ENCODE measurements at places on chromosomes 12 and 14.

- no peak for DNase-seq
Measured at GRCh38 chr12:4143896-4144295, 129.7 kb upstream of the CCND2 start.

DNA sequence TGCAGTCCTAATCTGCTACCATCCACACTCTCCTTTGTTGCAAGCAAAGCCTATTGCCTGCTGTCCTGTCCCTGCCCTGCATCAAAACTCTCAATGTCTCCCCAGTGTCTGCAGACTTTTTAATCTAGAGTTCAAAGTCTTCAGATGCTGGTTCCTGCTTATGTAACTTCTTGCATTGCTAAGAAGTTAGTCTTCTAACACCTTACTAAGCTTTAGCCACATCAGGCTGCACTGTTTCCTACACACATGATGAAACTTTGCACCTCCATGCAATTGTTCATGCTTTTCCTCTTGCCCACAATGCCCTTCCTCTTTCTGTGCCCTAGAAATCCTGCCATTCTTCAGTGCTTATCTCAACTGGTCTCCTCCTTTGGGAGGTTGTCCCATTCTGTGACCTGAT is 16.2 kb upstream of the DICER1 start:
- DNase-seq = no peak

GRCh38 chr12:68428211-68428610 is 96.0 kb upstream of the MDM1 start:
- no peak for DNase-seq

DNA sequence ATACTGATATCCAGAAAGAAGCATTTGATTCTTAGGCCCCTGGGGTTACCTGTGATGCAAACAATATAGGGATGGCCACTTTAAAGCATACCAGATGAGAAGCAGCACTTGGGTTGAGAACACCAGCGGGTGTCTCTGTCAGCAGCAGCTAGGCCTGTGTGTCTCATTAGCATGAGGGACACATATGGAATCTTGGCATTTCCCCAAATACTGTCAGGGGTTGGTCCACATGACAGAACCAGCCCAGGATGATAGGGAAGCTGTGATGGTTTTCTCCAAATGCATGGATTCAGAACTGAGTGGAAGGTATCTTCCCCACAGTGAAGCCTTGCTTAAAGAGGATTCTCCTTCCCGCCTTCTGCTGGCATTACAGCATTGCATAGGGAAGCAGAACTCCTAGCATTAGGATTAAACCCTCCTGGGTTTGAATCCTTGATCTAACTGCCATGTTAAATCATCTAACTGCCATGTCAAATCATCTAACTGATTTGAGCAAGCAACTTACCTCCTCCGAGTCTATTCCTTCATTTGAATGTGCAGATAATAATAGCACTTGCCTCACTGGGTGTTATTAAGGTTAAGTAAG is 111.5 kb upstream of the WSCD2 start:
- no peak for DNase-seq

DNA sequence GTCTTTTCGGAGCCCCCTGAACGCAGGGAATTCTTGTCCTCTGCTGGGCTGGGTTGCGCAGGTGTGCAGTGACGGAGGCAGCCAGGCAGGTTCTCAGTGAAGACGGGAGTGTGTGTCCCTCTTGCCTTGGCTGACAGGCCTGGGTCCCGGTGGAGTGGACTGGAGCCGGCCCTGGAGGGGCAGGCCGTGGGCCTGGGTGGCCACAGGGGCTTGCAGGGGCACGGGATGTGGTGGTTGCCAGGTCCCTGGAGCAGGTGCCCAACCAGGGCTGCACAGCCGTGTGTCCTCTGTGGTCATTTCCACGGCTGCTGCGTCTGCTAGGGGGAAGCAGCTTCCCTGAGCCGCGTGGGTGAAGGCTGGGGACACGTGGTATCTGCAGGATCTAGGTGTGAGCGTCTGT is 79.8 kb downstream of the ADGRD1 start:
- DNase-seq = no peak

DNA sequence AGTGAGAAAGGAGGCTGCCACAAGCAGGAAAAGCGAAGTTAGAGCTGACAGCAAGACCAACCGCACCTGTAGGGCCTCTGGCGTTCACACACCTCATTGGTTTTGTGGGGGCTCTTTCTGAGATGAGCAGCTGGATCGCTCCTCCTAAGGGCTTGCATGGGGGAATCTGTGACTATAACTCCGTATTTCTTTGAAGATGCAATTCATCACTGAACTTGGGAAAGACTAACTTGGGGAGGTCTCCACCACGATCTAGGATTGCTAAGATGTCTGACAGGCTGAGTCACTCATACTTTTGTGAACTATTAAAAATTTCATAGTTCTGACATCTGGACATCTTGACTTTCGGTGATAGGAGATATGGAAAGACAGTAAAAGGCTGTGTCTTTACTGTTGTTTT is 173.6 kb downstream of the ETV6 start:
- no peak for DNase-seq

GRCh38 chr14:99034711-99035171 is 237.3 kb downstream of the BCL11B start:
- no peak for DNase-seq

DNA sequence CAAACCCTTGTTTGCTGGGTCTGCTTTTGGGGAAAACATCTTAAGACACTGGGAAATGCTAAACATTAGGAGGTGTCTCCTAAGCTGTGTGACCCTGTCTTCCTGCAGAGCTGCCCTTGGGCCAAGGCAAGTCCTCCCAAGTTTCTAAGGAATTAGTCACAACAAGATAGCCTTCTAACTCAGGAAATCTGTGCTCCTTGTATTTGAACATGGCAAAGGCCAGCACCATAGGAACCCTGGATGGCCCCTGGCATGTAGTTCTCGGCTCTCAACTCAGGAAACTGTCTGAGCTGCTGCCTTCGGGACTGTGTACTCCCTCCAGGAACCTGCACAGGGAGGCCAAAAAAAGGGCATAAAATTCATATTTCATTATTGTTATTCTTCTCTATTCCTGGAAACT is 37.6 kb upstream of the LTBP2 start:
- no peak for DNase-seq

GRCh38 chr14:92892589-92892988 is 30.4 kb upstream of the CHGA start:
- no peak for DNase-seq

- no peak for DNase-seq
Measured at GRCh38 chr14:64217308-64217707, 76.9 kb downstream of the ESR2 start.

DNA sequence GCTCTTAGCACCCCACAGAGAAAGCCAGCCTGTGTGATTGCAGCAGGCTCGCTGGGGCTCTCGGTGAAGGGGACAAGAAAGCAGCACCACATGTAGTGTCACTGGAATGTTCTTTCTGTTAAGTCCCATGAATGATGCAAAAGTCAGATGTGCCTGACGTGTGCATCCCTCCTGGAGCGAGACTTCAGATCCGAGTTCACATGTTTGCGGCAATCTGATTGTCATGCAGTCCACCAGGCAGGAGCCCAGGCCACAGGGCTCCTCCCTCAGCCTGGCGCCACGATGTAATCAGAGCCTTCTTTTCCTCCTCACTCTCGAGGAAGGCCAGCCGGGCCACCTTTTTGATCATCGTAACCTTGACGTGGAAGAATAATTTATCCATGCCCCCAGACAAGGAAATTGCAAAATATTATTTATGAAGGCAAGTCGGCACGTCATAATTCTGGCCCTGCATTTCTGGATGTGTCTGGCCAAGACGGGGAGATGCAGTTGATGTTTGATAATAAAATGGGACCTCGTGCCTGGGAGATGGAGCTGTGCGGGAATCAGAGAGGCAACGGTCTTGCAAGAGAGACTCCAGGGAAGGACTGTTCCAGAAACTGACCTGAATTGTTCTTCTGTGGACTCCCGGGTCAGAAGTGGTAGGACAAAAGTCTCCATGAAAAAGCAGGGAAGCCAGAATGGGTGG is 214.6 kb downstream of the PHETA1 start:
- no peak for DNase-seq

- DNase-seq = no peak
Measured at GRCh38 chr12:117041798-117042170, 57.4 kb downstream of the TESC start.

GRCh38 chr14:68226523-68226922 is 406.9 kb downstream of the RAD51B start:
- no peak for DNase-seq

- peak; percentile 93 for DNase-seq
Measured at GRCh38 chr12:91111366-91112325, at the start of gene LUM. Gene LUM, minus strand, starts transcription at chr12:91111494. Its CDS starts 2,515 bp downstream, at chr12:91108979.

DNA sequence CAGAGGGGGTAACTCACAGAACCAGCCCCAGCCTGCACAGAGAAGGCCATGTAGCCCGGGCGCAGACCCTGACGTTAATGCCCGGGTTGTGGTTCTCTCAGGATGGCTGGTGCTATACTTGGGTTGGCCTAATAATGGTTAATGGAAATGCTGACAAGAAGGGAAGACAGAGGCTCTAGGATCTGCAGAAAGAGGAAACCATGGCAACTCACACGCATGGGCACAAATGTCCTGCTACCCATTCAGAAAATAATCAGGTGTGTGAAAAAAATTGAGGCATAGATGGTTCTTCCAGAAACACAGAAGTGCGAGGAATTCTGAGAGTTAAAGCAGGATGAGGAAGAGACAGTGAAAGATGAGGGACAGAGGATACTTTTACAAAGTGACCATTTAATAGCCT is 33.8 kb downstream of the APPL2 start:
- DNase-seq = no peak

DNA sequence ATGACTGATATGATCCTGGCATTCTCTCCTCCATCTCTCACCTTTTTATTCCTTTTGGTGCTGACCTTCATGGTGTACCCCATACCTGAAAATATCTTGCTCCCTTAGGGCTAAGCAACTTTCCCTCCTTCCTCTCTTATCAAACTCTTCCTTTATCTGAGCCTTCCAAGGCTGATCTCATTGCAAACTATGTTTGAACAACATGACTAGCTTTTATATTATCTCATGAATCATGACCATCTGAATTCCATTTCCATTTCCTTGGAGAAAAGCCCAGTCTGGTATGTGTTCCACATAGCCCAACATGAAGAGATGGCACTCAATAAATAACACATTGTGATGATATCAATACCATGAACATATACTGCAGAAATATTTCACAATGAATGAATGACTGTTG is 111.6 kb downstream of the TSPAN8 start:
- DNase-seq = no peak

DNA sequence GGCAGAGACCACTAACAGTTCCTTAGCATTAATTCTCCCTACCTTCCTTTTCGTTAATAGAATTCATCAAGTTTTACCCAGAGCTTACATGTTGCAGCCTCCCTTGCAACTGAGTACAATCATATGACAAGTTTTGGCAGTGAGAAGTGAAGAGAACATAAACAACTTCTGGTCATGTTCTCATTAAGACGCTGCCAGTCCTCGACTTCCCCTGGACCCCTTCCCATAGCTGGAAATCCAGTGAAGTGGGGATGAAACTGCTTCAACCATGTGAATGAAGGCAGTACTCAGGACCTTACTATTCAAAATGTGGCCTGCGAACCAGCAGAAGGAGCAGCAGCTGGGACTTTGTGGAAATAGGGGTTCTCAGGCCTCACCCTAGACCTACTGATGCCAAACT is 133.9 kb downstream of the SPTSSA start:
- no peak for DNase-seq

- peak; percentile 85 for DNase-seq
Measured at GRCh38 chr12:64083285-64084210, 138.5 kb downstream of the KICS2 start.

DNA sequence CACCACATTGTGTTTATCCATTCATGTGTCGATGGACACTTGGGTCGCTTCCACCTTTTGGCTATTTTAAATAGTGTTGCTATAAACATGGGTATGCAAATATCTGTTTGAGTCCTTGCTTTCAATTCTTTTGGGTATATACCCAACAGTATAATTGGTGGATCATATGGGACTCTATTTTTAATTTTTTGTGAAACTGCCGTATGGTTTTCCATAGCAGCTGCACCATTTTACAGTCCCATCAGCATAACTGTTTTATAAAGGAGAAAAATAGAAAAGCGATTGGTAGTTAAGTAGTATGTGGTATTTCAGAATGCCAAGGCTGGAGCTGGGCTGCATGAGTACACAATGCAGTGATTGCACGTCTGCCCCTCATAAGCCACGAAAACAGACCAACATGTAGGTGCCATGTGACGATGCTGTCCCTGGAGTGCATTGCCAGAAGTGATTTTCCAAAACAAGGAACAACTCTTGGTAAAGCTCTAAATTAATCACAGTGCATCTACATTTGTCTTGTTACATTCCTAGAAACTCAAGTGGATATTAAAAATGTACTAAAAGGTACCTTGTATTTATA is 83.5 kb downstream of the C12orf75 start:
- DNase-seq = no peak

- no peak for DNase-seq
Measured at GRCh38 chr12:16163146-16163545, 114.3 kb downstream of the SLC15A5 start.

DNA sequence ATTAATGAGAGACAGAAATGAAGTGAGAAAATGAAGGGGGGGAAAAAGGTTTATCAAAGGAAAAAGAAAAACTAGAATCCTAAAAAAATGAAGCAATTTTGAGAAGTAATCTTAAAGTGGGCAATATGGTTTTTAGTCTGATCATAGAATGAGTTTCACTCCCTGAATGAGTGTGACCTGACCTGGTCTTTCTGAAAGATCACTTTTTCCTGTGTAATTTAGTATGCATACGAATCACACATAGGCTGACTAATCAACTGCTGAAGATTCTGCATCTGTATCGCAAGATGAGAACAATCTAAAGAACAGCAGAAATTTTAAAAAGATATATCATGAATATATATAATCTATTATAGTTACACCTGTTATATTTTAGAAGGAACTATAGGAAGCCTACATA is 11.3 kb downstream of the GNPTAB start:
- DNase-seq = no peak

DNA sequence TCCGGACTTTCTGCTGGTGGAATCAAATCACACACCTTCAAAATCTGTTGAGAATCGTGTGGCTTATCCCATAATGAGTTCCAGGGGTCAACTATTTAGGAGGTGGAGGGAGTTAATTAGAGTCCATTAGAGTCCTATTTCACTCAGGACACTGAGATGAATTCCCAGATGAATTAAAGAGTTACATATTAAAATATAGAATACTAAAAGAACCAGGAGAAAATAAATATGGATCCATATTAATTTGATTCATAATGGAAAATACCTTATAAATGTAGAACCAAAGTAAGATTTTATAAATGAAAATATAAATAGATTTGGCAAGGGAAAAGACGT is 44.6 kb upstream of the C14orf132 start:
- no peak for DNase-seq

DNA sequence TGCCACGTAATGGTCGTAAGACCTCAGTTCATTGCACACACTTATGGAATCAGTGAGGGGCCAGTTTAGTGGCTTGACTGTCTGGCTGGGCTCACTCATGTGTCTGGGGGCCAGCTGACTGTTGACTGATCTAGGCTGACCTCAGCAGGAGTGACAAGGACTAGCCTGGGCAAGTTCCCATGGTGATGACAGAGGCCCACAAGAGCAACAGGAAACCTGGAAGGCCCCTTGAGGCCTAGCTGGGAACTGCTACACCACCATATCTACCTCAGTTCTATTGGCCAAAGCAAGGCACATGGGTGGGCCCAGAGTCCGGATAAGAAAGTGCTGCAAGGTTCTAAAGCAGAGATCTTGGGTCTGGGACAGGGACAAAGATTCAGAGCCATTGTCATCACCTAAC is 21.3 kb upstream of the RFLNA start:
- DNase-seq = no peak

Measured in left hindlimb (tissue), 1 donor.